ENCODE measurements at places on chromosomes 6 and 20.
A peak's percentile ranks its signal among the peaks of the same experiment; 100 is the strongest.

DNA sequence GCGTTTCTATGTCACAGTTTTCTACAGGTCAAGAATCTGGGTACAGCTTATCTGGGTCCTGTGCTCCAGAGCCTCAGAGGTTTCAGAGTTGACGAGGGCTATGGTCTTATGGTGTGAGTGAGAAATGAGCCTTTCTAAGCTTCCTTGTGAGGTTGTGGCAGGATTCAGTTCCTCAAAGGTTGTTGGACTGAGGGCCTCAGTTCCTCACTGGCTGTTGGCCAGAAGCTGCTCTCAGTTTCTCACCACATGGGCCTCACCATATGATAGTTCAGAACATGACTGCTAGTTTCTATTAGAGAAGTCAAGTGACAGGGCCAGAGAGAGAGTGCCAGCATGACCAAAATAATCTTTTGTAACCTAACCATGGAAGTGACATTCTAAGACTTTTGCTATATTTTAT is 96.1 kb downstream of the NUS1 start:
- DNase-seq: no peak

DNA sequence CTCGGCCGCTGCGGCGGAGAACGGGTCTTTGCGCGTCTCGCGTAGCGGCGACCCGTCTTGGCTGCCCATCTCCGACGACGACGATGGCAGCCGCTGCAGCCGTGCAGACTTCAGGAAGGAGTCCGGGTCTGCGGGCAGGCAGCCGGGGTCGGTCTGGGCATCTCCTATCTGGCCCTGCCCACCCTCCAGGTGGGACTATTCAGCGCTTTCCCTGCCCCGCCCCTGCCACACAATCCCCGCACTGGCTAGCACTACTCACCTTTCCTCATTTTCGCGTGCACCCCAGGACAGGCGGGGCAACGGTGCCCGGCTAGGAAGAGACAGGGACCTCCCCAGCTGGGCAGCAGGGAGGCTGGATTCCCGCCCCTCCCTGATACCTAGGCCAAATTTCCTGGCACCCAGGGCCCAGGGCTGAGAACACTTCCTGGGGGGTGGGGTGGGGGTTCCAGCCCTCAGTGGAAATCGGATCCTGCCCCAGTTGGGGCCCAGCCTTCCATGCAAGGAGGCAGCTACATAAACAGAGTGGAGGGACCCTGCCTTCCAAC is 9.2 kb downstream of the GGT7 start:
- DNase-seq: no peak

- no peak for DNase-seq
These were observed 135.8 kb upstream of the PRSS16 start for GRCh38 chr6:27111743-27112142.

DNA sequence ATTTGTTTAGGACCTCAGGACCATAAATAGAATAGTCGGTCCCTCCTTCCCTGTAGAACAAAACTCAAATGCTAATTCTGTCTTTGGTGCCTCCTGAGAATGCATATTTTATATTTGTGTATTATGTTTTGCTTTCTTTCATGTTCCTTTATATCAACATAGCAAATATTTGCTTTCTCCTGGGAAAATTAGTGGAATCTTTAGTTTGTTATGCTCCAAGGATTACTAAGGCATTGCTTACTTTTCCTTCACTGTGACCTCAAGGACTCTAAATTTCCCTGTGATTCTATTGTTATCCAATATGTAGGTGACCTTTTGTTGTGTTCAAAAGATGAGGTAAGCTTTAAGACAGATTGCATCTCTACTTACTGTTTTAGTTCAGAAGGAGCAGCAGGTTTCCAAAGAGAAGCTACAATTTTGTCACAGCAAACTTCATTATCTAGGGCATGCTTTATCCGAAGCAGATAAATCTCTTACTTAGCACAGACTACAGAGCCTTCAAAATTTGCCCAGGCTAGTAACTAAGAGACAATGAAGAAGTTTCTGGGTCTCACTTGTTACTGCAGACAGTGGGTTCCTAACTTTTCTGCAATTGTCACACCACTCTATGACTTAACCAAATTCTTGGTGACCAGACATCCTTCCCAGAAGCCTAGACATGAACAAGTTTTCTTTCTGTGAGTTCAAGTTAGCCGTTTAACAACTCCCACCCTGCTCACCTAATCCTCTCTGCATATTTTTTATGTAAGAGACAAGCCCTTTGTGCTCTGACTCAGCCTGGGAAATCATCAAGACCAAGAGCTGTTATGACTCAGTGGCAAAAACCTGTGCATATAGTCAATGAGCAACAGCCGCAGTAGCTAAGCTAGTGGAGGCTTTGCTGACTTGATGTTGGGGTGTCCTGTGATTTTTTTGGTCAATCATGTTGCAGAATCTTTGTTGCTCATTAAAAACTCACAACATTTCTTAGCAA is 378.8 kb downstream of the QKI start:
- no peak for DNase-seq

- peak; percentile 54 for DNase-seq
These were observed 381.1 kb downstream of the TFAP2B start for GRCh38 chr6:51199733-51200260.

DNA sequence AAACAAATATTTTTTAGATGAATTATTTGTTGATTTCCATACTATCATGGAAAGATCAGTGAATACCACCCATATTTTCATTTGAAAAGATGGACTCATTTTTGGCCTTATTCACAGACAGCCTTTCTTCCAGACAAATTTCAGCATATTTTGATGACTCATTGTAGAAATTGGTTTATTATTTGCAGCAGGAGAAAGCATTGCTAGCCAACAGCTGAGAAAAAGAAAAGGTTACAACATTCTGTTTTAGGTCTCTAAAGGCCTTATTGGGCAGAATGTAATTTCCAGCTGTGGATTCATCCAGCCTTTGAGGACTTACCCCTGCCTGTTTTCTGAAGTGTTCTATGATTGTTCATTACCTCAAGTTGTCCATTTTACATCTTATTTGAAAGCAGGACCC is 201.9 kb downstream of the PLCB4 start:
- DNase-seq: no peak

Measured in NCI-H69 (cell line).